ENCODE measurements at places on chromosomes 5 and 9.

- DNase-seq = no peak
These were observed 133.1 kb upstream of the POU5F2 start for GRCh38 chr5:93874491-93874890.

DNA sequence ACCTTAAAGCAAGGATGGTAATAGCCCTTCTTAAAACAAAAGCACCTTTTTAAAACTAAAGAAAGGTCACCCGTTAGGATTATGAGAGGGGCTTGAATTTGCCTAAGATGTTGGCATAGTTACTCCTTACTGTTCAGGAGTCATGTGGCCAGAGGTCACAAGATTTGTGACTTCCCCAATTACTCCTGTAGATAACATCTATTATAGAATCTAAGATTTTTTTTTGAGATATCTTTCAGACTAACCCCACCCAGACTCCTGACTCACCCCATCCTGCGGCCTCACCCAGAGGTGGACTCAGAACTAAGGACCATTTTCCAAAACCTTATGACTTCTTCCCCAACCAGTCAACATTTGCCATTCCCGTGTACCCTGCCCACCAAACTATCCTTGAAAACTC lies 2.4 kb downstream of the CD180 start:
- DNase-seq = no peak

- no peak for DNase-seq
These were observed 58.7 kb upstream of the ERBIN start for GRCh38 chr5:65867542-65868195.

DNA sequence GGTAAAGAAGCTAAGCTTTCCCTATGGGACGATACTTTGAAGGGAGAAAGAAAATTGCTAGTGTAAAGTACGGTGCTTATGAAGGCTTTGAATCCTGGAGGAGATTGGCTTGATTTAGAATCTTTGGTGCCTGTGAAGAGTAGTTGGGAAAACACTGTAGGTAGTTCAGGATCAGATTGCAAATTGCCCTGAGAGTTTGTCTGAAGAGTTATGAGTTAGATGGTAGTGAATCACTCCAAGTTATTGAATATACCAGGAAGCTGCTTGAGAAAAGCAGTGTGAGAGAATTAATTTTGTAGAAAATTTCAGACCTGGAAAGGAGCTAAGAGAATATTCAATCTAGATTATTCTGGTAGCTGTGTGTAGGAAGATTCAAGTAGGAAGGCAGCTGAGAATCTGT lies 11.5 kb downstream of the MAN2A1 start:
- DNase-seq = no peak

Data from HT-29 (cell line).